ENCODE measurements at places on chromosomes 3 and 15. TPM values are rescaled to one million over a fixed set of nuclear protein-coding genes. Genes with fewer than 3 reads are reported as not detected.

The CTSH gene
- 4.7 TPM for total RNA-seq

The FBXO40 gene
- total RNA-seq, result not detected

- H3K4me3 ChIP-seq, result no peak overlapping the region
- H3K36me3 ChIP-seq, result no peaks in the 10 kb centered on the region
- no peak overlapping the region for H3K27ac ChIP-seq
- peaks cover 2% of the 10 kb centered on the region for H3K4me1 ChIP-seq
Observed at GRCh38 chr3:39753391-39753790, 56.0 kb upstream of the MYRIP start.

The SLC9C1 gene
- not detected for total RNA-seq

The PIGBOS1 gene
- 9.2 TPM for total RNA-seq

GRCh38 chr3:13707456-13707855 lies 158.5 kb downstream of the FBLN2 start:
- DNase-seq, result no peak
- H3K4me3 ChIP-seq, result no peak overlapping the region
- no peak overlapping the region for H3K27ac ChIP-seq

The TMEM42 gene
- total RNA-seq, result 13.9 TPM

- H3K27ac ChIP-seq, result no peak overlapping the region
- H3K36me3 ChIP-seq, result peaks cover 22% of the 10 kb centered on the region
- H3K4me3 ChIP-seq, result no peak overlapping the region
- DNase-seq, result no peak
- H3K27me3 ChIP-seq, result no peaks in the 10 kb centered on the region
Observed at GRCh38 chr15:72248514-72248913, 17.5 kb upstream of the PKM start.

The CD200R1 gene
- 1.1 TPM for total RNA-seq

DNA sequence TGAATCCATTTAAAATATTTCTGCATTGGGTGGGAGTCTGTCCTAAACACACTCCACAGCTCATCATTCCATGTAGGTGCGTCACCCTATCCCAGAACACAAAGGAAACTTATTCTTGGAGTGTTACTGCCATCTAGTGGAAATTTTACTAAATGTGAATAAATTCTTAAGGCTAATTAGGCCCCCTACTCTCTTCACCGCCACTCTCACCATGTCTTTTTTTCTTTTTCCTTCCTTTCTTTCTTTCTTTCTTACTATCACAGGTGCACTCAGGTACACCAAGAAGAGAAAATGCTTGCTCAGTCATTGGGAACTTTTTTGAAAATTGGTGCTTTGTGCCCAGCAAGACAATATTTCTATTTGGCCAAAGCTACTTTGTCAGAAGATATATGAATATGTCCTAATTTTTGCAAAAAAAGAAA lies 26.4 kb upstream of the ATP8B4 start:
- no peaks in the 10 kb centered on the region for H3K27me3 ChIP-seq
- no peak overlapping the region for H3K27ac ChIP-seq
- H3K4me3 ChIP-seq, result no peak overlapping the region
- peaks cover 1% of the 10 kb centered on the region for H3K36me3 ChIP-seq
- H3K4me1 ChIP-seq, result peaks cover 13% of the 10 kb centered on the region
- DNase-seq, result no peak

The PLIN1 gene
- 0.17 TPM for total RNA-seq

The RLBP1 gene
- total RNA-seq, result not detected

DNA sequence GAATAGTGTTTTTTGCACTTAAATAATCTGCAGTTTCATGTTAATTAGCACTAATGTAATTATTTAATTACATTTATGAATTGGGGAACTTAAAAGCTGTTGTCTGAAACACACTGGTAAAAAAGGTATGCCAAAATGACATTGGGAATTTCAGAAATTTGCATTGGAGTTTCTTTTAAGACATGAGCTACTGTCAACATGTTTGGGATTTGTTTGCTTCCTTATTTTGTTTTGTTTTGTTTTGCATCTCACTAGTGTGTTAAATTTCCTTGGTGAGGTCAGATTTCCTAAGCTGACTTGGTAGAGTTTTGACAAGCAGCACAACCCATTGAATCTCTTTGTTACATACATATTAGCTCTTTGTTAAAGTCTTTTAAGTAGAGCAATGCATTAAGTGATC lies 119.4 kb downstream of the IQCH start:
- H3K27ac ChIP-seq, result no peak overlapping the region
- no peak for DNase-seq
- H3K4me3 ChIP-seq, result no peak overlapping the region
- peaks cover 3% of the 10 kb centered on the region for H3K27me3 ChIP-seq
- H3K36me3 ChIP-seq, result no peaks in the 10 kb centered on the region
- H3K4me1 ChIP-seq, result no peaks in the 10 kb centered on the region

The TPRA1 gene
- total RNA-seq, result 15.1 TPM

- no peak overlapping the region for H3K27ac ChIP-seq
- peaks cover 21% of the 10 kb centered on the region for H3K4me1 ChIP-seq
- H3K4me3 ChIP-seq, result no peak overlapping the region
- H3K27me3 ChIP-seq, result no peaks in the 10 kb centered on the region
- H3K36me3 ChIP-seq, result no peaks in the 10 kb centered on the region
Observed at GRCh38 chr15:90212221-90213098, 11.3 kb downstream of the SEMA4B start.

The CHL1 gene
- not detected for total RNA-seq

- peaks cover 69% of the 10 kb centered on the region for H3K27me3 ChIP-seq
- no peak overlapping the region for H3K27ac ChIP-seq
- H3K4me3 ChIP-seq, result no peak overlapping the region
- no peaks in the 10 kb centered on the region for H3K36me3 ChIP-seq
- no peak for DNase-seq
Observed at GRCh38 chr15:67819636-67820035, 5.7 kb upstream of the SKOR1 start.

The PXYLP1 gene
- 8.4 TPM for total RNA-seq

DNA sequence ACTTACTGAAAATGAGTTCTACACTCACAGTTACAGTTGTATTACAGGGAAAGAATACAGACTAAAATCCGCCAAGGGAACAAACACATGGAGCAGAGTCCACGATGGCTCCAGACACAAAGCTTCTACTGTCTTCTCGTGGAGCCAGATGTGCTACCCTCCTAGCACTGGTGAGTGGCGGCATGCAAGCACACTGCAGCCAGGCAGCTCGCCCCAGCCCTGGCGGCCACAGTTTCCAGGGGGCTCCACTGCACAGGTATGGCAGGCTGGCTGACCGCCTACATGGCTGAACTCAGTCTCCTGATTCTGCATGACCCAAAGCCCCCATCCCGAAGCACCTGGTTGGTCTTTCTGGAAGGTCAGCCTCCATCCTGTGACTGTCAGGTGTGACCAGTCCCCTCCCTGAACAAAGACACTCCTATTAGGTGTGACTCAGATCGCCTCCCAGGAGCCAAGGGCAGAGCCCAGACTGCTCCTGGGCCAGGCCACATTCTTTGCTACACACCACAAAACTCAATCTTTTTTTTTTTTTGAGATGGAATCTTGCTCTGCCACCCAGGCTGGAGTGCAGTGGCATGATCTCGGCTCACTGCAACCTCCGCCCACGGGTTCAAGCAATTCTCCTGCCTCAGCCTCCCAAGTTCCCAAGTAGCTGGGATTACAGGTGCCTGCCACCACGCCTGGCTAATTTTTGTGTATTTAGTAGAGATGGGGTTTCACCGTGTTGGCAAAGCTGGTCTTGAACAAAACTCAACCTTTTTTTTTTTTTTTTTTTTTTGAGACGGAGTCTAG lies 51.5 kb downstream of the CFAP92 start:
- no peak overlapping the region for H3K4me3 ChIP-seq
- H3K36me3 ChIP-seq, result no peaks in the 10 kb centered on the region
- no peak for DNase-seq

- no peak for DNase-seq
- no peak overlapping the region for H3K4me3 ChIP-seq
- no peaks in the 10 kb centered on the region for H3K4me1 ChIP-seq
Observed at GRCh38 chr3:127394031-127394430, 106.2 kb upstream of the PRR20G start.

GRCh38 chr3:143465666-143466065 lies 346.1 kb downstream of the CHST2 start:
- no peaks in the 10 kb centered on the region for H3K4me1 ChIP-seq
- H3K4me3 ChIP-seq, result no peak overlapping the region
- no peak for DNase-seq

DNA sequence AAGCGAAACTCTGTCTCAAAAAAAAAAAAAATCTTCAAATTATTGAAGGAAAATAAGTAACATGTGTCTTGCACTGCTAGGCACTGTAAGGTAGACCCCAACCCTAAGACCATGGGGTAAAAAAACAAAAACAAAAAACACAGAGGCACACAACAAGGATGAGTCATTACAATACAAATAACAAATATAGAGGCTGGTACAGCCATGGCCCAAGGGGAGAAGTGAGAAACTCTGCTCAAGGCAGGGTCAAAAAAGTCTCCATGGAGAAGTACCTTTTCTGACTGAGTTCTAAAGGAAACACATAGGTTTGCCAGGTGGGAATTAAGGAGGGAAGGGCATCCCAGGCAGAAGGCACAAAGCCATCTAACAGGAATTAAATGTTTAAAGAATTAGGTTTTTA lies 54.5 kb downstream of the TOP2B start:
- H3K4me3 ChIP-seq, result no peak overlapping the region
- no peak for DNase-seq
- H3K4me1 ChIP-seq, result no peaks in the 10 kb centered on the region
- H3K36me3 ChIP-seq, result peaks cover 29% of the 10 kb centered on the region

GRCh38 chr15:42121021-42121420 lies 26.7 kb upstream of the PLA2G4D start:
- H3K4me3 ChIP-seq, result no peak overlapping the region
- H3K4me1 ChIP-seq, result peaks cover 4% of the 10 kb centered on the region
- no peaks in the 10 kb centered on the region for H3K27me3 ChIP-seq
- no peak overlapping the region for H3K27ac ChIP-seq

- H3K4me3 ChIP-seq, result no peak overlapping the region
- H3K27ac ChIP-seq, result no peak overlapping the region
- no peak for DNase-seq
- no peaks in the 10 kb centered on the region for H3K36me3 ChIP-seq
- no peaks in the 10 kb centered on the region for H3K27me3 ChIP-seq
Observed at GRCh38 chr3:169215461-169216352, 447.8 kb downstream of the MECOM start.

The SLC22A14 gene
- total RNA-seq, result not detected

- H3K27me3 ChIP-seq, result no peaks in the 10 kb centered on the region
- H3K4me1 ChIP-seq, result no peaks in the 10 kb centered on the region
- H3K36me3 ChIP-seq, result no peaks in the 10 kb centered on the region
- H3K27ac ChIP-seq, result no peak overlapping the region
- no peak overlapping the region for H3K4me3 ChIP-seq
Observed at GRCh38 chr3:133833267-133833666, 27.7 kb downstream of the SRPRB start.

The TMC3 gene
- total RNA-seq, result not detected

Measured in activated naive CD4-positive, alpha-beta T cell treated with anti-CD3 and anti-CD28 coated beads for 36 hours (primary cell).